Fibroblast of skin of left quadriceps (primary cell): ENCODE measurements at places on chromosomes 5 and 9.

- no peak for DNase-seq
These were observed 20.8 kb upstream of the CKMT2 start for GRCh38 chr5:81212211-81212751.

GRCh38 chr9:130932255-130933079 lies 6.6 kb downstream of the FIBCD1 start:
- DNase-seq = no peak

DNA sequence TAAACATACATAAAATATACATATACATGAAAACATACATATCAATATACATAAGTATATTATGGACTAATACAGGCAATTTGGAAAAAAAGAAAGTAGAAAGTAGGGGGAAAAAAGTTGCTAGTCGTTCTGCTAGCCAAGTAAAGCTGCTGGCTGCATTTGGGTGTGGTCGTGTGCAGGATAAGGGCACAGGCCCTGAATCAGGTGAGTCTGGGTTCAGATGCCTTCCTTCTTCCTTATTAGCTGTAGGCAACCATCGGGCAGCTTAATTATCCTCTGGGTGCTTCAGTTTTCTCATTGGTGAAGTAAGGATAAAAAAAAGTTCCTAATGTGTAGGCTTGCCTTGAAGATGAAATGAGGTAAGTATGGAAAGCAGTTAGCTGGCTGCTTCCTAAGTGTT lies 59.2 kb upstream of the SPRY4 start:
- no peak for DNase-seq

GRCh38 chr5:177454397-177455035 lies 7.9 kb downstream of the PRR7 start:
- peak; percentile 71 for DNase-seq

DNA sequence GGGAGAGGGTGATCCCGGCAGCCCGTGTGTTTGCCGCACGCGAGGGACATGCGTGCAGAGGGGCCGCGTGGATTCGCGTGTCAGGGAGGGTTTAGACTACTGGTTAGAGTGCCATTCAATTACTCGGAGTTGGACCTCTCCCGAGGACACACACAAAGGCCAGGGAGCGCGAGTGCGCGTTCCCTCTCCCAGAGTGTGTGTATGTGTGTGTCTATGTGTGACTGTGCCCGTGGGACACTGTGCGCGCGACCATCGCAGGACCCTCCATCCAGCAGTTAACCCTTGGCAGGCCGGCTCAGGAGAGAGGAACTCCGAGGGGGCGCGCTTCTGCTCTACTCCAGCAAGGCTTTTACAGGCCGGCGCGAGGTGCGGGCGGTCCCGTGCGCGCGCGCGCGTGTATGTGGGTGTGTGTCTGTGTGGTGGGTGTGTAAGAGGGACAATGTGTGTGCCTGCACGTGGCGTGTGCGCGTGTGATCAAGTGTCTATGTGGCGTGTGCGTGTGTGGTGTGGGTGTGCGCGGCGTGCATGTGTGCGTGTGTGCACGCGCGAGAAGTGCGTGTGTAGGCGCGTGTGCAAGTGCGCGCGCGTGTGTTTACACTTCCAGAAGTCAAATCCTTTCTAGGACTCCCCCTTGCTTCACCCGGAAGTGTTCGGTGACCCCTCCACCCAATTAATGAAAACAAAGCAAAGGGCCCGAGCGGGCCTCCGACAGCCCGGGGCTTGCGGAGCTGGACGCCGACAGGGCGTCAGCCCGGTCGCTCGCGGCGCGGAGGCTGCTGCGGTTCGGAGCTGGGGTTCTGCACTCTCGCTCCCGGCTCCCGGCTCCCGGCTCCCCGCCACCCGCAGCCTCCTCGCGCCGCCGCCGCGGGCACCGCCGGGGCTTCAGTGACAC lies 75.3 kb upstream of the TBCA start:
- no peak for DNase-seq

DNA sequence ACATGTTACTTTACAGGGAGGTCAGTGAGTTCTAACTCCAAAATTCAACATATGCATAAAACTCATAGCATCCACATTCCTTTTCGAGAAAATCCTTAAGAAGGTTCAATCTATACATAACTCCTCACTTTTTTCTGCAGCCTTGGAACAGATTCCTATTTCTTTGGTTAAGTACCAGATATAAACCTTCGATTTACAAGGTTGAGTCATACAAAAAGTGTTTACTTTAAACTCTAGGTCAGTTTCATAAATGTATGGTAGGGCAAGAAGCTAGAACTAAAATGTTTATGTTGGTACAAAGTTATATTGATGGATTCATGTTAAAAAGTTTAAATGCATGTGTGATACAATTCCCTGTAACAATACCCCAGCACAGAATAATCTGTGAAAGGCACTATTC lies 19.4 kb downstream of the CDKN2AIPNL start:
- no peak for DNase-seq

DNA sequence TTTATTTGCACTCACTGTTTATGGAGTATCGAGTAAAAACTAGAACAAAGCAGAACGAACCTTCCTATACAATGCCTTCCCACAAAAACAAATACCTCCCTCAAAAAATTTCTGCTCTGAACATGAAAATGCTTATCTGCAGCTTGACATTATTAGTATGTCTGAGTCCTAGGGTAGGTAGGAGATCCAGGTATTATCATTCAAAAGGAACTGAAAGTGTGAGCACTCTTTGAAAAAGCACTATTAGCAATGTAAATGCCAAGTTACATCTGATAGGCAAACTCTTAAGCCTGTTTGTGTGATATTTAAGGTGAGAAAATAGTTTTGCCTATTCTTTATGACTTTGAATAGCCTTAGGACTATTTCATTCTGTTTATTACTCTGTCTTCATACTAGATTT lies 47.6 kb downstream of the ZSWIM6 start:
- no peak for DNase-seq

DNA sequence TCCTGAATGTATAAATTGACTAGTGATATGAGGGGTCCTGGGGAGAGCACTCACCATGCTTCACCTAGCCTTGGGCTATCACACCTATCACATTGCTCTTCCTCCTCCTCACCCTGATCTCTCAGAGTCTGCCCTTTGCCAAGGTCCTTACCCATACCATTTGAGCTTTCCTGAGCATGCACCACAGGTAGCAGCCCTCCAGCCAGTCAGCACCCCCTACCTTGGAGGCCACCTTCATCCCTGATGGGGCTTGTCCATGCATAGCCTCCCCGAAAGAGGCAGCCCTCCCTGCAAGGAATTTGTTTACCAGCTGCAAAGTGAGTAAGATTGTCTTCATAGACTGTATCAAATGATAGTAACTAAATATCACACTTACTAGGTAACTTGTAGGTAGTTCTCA lies 83.1 kb downstream of the ALDH7A1 start:
- no peak for DNase-seq

GRCh38 chr9:133812941-133813748 lies 75.0 kb upstream of the SARDH start:
- no peak for DNase-seq

DNA sequence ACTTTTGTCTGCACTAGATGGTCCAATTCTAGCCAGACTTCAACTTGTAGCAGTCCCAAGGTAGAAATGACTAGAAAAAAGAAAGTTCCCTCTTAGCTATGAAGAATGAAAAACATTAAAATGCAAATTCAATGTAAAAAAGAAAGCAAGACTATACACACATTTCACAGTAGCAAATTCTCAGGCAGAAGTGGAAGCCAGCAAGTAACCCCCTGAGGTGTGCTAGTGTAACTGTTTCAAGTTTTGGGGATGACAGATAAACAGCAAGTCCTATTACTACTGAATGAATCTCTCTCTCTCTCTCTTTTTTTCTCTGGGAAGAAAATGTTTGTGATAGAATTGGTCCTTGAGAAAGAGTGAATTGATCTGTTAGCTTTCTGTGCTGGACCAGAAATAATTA lies 185.6 kb downstream of the EFNA5 start:
- DNase-seq = no peak

DNA sequence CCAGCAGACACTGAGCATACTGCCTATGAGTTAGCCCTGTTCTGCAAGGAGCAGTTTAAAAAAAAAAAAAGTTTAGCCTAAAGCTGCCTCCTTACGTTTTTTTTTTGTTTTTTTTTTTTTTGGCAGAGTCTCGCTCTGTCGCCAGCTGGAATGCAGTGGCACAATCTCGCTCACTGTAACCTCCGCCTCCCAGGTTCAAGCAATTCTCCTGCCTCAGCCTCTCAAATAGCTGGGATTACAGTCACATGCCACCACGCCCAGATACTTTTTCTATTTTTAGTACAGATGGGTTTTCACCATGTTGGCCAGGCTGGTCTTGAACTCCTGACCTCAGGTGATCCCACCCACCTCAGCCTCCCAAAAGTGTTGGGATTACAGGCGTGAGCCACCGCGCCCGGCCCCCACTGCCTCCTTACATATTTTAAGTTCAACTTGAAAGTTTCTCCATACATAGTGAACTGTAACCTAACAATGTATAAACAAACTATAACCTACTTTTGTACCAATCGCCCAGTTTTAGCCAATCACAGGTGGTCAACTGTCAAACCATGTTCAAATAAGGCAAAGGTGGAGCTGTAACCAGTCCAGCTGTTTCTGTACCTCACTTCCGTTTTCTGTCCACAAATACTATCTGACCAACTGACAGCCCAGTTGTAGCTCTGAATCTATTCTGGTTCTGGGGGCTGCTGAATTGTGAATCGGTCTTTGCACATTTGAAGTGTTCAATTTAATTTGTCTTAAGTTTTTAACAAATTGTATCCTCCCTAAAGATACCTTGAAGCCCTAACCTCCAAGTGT lies 17.1 kb downstream of the GKAP1 start:
- DNase-seq = no peak

GRCh38 chr9:136734837-136735496 lies 7.8 kb downstream of the LCN10 start:
- no peak for DNase-seq

- DNase-seq = no peak
These were observed 100.1 kb upstream of the DHFR start for GRCh38 chr5:80754900-80755299.

GRCh38 chr5:140182803-140183367 lies 7.9 kb downstream of the CYSTM1 start:
- DNase-seq = no peak

GRCh38 chr9:128499920-128500319 lies 4.6 kb upstream of the GLE1 start:
- DNase-seq = no peak

GRCh38 chr5:119897537-119898370 lies 268.4 kb downstream of the FAM170A start:
- DNase-seq = no peak

DNA sequence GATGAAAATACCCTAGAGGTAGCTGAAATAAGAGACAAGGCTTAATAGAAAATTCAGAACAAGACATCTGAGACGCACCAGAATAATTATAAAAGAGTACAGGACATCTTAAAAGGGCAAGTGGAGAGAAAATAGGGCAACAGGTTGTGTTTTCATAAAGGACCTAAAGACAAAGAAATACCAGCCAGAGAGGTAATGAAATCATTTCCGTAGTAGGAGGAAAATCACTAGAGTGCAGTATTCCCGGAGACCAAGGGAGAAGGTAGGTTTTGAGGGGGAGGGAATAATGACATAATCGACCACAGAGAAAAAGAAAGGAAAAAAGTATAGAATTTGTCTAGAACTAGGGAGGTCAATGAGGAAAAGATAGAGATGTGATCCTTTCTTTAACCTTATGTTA lies 26.2 kb upstream of the CTNNAL1 start:
- no peak for DNase-seq

GRCh38 chr9:122875523-122875922 lies 29.6 kb downstream of the RC3H2 start:
- DNase-seq = no peak

DNA sequence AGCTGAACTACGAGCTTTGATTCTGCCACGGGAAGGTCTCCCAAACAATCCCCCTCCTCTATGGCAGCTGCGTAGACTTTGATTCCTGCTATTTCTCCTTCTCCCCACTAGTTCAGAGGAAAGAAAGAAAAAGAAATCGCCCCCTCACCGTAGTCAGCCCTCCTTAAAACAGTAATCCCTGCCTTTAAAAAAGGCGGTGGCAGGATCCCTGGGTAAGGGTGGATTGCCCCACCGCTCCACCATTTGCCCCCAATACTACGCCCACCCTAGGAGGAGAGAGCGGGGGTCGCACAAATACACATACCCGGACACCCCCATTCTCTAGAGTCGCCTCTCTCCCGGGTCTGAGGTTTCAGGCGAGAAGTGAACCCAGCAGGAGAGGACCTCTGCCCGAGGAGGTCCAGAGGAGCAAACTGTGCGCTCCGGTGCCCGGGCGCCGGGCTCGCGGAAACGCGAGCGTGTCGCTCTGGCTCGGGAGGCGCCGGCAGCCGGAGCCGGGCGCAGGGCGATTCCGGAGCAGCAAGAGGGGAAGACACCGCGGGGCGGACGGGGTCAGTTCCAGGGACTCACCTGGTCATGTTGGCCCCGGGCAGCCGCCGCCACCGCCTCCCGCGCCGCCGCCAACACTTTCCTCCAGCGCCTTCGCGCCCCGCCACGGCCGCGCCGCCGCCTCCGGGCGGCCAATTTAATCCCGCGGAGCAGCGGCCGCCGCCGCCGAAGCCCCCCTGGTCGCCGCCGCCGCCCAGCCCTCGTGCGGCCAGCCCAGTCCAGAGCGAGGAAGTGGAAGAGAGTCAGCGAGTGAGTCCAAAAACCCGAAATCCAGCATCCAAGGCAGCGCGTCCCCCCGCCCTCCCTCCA lies 1057.7 kb upstream of the DMAC1 start:
- DNase-seq = no peak

DNA sequence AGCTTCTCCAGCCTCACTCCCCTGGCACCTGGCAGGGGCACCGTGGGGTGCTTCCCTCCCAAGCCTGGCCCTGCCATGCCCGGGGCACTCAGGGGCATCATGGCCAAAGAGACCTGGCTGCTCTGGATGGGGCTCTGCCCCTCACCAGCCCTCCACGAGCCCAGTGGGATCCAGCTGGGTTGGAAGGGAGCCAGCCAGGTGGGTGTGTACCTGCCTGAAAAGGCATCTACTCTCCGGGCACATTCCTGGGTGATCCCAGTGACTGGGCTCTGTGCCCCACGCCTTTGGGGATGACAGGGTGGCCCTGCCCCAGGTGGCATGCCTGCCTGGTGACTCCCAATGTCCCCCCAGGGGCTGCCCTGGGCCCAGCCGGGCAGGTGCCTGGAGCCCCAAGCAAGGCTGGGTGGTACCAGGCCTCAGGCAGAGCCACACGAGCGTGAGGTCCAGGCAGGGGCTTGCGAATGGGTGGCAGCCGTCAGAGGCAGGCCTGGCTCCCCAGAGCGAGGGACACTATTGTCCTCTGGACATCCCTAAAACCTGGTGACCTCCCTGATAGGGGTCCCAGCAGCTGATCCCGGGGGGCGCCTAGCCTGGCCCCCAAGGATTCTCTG lies 777 bp downstream of the GPSM1 start:
- no peak for DNase-seq

GRCh38 chr5:170482511-170482910 lies 21.3 kb upstream of the KCNIP1 start:
- no peak for DNase-seq

- DNase-seq = no peak
These were observed 11.1 kb downstream of the OLFM1 start for GRCh38 chr9:135098400-135099105.

- DNase-seq = no peak
These were observed 57.1 kb upstream of the GOLPH3 start for GRCh38 chr5:32231241-32231640.

GRCh38 chr9:20269620-20270019 lies 352.7 kb downstream of the MLLT3 start:
- DNase-seq = no peak

- no peak for DNase-seq
These were observed 15.0 kb upstream of the GPX3 start for GRCh38 chr5:151005187-151005949.
